SJCRH30 (cell line): ENCODE measurements at places on chromosomes 2 and 18.
A peak's percentile ranks its signal among the peaks of the same experiment; 100 is the strongest.

DNA sequence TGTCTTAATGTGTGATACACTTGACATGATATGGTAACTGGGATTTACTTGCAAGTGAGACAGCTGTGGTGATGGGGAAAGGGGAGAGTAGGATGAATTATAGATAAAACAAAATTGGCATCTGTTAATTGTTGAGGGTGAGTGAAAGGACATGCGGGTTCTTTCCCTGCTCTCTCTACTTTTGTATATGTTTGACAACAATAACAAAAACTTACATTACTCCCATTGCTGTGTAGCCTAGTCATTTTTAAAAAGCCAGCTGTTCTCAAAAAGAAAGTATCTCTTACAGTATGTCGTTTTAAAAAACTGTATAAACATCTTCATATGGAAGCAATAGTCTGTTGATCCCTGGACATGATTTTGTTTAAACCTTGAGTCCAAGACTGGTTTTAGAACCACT is 117.6 kb downstream of the MYO1B start:
- DNase-seq = no peak

DNA sequence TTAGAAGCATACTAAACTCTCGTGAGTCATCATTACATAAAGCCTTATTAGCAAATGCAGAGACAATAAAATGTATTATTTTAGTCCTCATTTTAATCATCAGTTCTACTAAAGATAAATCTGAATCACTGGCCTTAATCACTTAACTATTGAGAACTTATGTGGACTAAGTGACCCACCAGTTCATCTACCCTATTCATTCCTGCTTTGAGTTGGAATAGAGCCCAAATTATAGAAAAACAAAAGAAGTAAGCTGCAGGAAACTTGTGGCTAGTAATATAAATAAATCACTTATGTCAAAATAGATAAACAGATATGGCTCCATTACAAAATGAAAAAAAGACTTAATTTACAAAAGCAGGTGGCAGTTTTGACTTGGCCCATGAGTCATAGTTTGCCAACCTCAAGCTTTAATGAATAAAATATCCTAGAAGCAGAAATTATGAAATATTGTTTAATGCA is 851.8 kb upstream of the CRIM1 start:
- DNase-seq = peak; percentile 48

DNA sequence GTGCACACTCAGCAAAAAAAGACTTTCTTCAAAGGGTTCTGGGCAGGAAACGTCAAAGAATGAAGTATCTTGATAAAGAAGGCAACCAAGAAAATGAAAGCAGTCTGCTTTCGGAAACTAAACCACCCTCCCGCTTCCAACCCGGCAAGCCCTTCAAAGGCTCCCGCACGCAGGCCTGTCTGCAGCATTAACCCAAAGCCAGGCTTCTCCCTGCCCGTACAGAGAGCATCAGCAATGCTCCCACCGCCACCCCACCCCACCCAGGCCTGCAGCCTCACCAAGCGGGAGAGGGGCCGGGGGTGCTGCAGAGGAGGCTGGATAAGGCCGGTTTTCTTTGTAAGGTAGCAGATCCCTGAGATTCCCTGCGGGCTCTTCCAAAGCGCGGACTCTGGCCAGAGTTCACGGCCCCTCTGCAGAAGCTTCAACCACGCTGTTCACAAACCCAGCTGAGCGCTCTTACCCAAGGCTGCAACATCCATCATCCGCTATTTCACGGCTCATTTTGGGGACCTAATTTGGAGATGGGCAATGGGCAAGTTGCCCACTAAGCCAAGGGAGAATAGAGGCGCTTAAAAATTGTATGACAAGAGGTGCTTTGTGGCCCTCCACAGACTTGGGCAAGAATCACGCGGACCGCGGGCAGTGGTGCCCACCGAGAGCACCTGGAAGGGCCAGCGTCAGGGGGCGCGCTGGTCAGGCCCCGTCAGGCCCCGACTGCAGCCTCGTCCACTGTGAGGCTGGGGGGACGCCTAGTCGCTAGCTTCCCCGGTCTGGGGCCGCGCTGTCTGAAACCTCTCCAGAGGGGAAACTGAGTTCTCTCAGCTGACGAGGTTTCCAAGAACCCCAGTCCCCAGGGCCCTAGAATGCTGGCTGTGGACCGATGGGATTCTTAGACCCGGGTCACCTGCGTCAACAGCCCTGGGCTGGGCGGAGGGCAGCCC is 225.4 kb upstream of the ID2 start:
- DNase-seq = no peak

DNA sequence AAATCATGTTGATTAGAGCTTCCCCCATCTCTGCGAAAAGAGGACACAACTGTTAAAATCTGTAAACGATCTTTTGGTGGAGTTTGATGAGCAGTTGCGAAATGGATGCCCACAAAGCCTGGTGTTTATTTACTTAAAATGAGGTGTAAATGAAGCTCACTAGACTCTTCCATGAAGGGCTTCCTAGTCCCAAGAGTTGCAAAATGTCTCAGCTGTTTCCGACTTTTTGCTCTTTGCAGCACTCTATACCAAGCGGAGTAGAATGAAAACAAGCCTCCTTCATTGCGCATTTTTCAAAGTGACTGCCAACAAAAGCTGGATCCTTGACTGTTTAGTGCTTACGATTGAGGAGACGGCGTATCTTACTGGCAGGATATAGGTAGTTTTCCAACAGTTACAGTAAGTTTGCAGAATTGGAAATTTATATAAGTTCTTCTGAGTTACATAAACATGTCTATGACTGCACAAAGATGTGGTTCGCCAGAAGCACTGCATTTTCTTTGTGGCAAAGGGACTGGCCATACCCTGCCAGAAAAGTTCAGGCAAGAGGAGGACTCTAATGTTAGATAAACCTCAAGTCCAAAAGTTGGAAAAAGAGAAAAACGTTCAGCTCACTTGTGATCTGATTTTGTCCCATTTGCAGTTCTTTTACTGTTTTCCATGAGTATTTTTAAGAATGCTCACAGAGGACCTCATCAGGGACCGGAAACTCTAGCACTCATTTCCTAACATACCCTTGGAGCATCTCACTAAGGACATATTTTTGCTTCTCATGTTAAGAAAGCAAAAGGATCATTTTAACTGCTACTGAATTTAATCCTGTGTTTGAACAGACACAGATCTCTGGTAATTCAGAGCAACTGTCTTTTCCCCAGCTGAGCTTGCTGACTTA is 42.7 kb downstream of the COLEC12 start:
- no peak for DNase-seq

DNA sequence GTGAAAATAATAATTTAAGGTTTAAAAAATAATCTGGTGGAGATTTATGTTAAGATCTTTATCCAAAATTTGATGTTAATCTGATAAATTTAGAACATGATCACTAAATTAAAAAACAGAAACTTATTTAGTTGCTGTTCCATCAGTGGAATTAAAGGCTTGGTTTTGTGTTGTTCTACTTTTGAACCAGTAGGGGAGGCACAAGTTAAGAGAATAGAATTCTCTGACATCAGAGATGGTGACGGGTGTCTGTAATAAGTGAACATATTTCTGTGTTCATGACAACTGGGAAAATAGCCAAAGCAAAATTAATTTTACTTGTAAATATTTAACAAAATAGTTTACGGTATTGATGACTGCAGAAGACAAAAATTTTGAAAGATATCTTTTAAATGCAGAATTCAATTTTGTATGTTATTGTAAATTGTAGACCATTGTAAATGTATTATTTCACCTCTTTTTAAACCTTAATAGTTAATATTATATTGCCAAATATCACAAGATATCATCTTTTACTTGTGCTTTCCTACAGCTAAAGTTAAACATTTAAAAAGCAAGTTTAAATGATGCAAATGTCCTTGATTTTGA is 106.0 kb downstream of the UBR3 start:
- no peak for DNase-seq
